ENCODE measurements at places on chromosomes 5 and 9. TPM values are rescaled to one million over a fixed set of nuclear protein-coding genes. Genes with fewer than 3 reads are reported as not detected.

DNA sequence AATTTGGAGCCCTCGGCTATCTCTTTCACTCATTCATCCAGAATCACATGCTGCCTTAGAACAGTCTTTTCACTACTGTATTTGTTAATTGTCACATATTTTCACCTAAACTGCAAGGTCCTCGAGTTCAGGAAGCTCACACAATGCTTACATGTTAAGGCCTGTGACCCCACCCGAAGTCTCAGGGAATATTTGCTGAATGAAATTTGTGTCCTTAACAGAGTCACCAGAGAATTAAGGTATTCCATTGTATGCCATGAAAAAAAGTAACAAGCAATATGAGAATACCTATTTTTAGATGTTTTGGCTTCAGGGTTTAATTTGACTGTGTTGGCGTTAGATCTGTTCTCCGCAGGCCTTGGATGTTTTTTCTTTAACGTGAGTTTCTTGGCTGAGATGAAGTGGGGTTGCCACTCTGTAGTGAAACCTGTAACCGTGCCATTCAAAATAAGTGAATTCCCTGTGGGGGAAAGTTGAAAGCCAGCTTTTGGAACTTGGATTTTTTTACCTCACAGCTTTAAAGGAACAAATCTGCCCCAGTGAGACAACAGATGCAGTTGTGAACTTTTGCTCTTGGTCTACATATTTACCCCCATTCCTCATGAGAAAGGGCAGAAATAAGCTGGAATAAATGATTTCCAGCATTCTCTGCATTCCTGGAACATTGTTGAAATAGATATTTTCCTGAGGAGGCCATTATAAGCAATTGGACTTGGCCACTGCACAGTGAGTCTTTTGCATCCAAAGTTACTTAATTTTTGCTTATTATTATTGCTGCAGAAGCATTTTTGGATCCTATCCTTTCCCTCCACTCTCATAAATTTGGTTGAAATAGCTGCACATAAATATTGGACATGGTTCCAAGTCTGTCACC, 35.9 kb upstream of the FBP1 start:
- no peak for DNase-seq

DNA sequence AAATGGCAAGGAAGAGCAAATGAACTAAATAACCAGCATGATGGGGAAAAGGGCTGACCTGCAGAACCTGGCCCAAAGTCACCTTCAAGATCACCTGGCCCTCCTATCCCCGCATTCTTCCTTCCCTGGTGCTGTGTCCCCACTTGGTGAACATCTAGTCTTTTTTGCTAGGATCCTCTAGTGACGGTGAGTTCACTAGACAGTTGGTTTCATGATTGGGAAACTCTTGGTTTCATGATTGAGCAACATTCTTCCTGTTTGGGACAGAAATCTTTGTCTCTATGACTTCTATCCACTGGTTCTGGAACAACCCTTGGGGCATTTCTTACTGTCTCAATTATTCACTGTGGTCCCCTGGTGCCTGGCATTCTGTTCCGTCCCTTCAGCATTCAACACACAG, 50.2 kb upstream of the DAB2IP start:
- DNase-seq = no peak

DNA sequence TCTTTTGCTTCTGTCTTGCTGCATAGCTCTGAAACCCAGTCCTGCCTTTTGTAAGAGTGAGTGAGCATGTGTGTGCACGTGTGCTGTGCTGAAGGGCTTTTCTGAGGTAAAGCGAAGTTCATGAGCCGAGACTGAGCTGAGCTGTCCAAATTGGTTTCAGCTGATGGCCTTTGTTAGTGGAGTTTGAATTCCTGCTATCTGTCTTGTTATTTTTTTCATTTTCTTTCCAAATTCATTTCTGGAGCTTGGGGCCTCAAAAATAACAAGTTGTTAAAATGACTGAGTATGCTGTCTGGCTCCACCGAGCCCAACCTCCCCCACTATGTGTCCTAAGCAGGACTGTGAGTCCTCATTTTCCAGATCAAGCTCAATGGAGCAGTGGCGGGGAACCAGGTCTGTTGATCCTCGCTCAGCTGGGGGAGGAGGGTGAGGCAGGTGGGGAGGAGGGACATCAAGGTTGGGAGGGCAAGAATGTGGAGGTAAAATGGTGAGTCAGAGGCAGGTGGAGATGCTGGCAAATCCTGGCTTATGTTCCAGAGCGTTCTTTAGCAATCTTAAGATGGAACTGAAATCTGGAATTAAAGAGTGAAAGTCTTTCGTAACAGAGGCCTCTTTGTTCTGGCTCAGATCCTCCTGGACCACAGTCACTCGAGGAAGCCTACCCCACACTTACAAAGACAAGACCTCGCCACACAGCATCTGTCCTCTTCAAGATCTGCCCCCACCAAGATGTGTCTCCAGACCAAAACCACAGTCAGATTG, 63.9 kb downstream of the SREK1 start:
- DNase-seq = no peak

DNA sequence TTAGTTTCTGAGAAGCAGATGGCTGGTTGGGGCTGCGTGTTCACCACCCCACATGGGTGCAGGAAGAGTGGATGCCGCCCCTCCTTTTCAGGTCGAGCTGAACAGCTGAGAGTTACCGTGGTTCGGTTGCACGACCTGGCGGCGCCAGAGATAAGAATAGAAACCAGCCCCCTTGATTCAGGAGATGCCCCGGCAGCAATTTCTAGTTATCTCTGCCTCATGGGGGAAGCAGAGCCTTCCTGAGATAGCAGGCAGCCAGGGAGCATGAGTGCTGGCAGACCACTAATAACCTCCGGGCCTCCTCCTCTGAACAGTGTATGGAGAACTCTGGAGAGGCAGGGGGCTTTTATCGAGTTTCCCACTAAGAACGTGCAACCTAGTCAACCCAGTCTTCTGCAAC, 177.8 kb downstream of the NSG2 start:
- DNase-seq = no peak

GRCh38 chr5:176631383-176632200, 1.1 kb downstream of the EIF4E1B start:
- no peak for DNase-seq

DNA sequence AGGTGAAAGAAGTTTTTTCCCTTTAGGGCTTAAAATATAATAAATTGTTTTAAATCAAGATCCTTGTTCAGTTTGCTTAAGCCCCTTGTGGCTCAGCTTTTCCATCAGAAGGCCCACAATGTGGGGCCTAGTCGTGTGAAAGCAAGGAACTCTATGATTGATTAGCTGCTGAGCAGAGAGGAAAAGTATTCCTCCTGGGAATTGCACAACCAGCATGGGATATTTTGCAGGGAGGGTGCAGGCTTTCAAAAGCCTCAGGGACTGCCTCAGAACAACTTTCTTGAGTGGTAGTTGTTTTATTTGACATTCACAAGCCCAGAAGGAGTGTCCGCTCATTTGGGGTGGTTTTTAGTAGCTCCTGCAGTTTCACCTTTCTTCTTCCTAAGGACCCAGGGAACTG, 19.8 kb downstream of the TTC23L start:
- no peak for DNase-seq

DNA sequence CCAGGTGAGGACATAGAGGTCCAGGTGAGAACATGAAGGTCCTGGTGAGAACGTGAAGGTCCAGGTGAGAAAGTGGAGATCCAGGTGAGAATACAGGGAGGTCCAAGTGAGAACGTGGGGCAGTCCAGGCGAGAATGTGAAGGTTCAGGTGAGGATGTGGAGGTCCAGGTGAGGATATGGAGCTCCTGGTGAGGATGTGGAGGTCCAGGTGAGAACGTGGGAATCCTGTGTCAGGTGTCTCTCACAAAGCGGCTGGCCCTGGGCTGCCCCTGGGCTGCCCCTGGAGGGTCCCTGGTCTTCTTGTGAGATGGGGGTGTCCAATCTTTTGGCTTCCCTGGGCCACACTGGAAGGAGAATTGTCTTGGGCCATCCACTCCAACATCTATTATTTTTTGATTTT, 133.4 kb downstream of the MRPL36 start:
- no peak for DNase-seq

- no peak for DNase-seq
These were observed 380.8 kb upstream of the CD180 start for GRCh38 chr5:67577424-67577823.

DNA sequence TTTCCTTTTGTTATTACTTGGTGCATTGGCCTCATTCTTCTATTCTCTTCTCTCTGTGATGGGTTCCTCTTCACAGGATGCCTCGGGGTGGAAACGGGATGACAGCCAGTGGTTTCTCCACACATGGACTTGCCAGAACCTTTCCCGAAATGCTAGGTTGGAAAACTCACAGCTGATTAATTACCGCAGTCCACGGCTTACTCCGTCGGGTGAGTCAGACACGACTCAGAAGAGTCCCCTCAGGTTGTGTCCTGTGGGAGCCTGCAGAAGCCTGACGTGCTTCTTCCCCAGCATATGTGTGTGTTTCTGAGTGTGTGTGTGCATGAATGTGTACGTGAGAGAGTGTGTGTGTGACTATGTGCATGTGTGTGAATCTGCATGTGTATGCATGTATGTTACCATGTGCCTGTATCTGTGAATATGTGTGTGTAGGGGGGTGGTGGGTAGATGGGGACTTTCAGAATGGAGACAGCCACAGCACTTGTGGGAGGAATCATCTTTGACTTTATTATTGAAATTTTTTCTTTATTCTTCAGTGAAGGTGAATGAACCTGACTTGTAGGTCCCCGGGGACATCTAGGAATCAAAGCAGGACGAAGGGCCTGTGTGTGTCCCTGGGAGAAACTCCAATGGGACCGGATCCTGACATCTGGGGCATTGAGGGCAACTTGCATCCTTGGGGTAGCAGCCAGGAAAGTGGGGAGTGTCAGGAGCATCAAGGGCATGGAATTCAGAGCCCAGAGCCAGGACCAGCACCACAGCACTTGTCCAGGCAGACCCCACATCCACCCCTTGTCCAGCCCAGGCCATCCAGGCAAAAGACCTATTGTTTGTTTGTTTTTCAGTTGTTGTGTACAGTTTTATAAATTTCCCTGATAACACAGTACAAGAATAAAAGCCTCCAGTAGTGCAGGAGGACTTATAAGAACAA, 21.9 kb upstream of the MED10 start:
- no peak for DNase-seq

DNA sequence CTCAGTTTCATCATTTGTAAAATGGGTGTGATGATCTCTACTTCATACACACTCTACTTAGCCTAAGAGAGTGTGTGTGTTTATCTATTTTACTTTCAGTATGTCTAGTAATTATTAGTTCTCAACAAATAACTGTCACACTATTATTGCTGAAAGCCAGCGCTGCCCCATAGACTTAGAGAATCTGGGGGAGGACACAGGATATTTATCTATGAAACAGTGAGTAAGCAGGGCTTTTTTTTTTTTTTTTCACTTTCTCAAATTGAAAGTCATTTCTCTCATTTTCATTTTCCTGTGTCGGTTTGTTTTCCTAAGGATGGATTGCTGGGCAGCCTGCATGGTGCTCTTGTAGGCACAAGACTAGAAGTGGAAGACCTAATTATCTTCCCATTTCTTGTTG, 248.4 kb upstream of the RPS23 start:
- no peak for DNase-seq

DNA sequence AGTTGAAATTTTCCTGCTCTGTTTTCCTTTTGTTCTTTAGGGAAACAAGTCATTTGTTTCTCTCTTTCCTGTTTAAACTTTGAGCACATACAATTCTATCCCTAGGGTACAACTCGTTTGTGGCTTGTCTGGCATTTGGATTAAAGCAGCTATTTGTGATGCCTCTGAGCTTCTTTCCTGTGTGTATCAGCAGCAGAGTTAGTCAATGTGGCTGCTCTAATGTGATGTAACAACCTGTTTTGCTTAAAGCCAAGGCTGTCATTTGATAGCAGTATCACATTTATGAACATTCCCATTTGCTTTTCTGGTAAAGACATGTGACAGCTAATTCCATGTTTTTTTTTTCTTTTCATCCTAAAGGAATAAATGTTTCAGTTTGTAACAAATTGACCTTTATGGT, 314.3 kb upstream of the CHD1 start:
- DNase-seq = no peak

GRCh38 chr5:112634796-112635195, 102.9 kb upstream of the APC start:
- DNase-seq = no peak

DNA sequence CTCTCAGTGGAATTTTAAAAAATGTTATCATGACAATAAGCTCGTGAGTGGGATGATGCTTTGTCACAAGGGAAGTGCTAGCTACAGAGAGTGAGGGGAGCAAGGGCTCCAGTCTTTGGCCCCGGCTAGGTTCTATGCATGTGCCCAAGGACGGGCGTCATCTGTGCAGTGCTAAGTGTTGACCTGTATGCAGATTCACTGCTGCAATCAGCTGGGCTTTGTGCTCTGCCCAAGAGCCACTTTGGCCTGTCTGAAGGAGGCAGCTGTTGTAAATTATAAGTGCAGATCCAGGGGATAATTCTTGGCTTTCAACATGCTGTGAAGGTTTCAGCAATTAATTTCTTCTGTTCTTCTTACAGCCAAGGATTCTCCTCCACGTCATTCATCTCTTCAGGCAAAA, 268.6 kb downstream of the PSAT1 start:
- no peak for DNase-seq

The ANKRD55 gene
- total RNA-seq = not detected

The ERAP2 gene
- total RNA-seq = not detected

The PNPLA7 gene
- 0.39 TPM for total RNA-seq

The GNPDA1 gene
- total RNA-seq = 117 TPM

The SPAAR gene
- not detected for total RNA-seq

The LCP2 gene
- total RNA-seq = 0.38 TPM

The MLANA gene
- total RNA-seq = not detected

The LCN1 gene
- total RNA-seq = not detected

The ACSL6 gene
- total RNA-seq = 3.6 TPM

Data from GM23338 (cell line).